Stimulated activated CD8-positive, alpha-beta memory T cell treated with anti-CD3 and anti-CD28 coated beads, Interleukin-15, amount 100 ng/mL, for 1 hour (primary cell): ENCODE measurements at places on chromosomes 7 and 10.

DNA sequence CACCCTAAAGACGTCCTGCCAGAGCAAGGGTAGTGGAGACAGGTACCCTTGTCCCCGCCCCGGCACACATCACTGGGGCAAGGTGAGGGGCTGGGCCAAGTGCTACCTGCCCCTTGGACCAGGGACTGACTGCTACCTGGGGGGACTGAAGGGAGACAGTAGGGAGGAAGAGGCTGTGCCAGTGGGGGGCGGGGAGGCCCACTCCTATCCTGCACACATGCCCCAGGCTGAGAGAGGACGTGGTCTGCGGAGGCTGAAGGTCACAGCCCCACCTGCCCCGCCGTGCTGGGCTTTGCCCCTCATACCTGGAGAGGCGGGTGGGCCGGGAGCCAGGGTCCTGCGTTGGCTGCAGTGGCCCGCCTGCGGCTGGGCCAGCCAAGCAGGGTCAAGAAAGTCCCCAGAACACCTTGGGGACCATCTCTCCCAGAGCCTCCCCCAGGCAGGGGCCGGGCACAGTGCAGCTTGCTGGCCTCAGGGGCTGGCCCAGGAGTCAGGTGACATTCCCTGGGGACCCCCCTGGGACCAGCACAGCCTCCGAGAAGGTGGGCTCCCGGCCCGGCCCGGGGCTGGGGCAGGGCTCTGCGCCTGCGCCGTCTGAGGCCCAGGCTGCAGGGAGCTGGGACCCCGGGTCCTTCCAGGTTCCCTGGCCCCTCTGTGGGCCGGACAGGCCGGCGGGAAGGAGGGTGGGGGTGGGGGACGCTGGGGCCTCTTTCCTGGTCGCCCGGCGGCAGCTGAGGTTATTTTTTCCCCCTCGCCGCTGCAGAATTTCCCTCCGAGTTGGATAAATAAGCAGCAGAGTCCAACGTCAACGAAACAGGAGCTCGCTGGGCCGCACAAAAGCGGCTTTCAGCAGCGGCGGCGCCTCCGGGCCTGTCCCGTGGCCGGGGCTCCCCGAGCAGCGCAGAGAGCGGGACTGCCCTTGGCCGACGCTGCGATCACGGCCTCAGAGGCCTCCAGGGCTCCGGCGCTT lies 9.8 kb upstream of the FZD9 start:
- DNase-seq, result no peak

- no peak for DNase-seq
Measured at GRCh38 chr10:79563426-79563825, 3.2 kb upstream of the SFTPA2 start.

- DNase-seq, result no peak
Measured at GRCh38 chr10:132893090-132893489, 49.3 kb downstream of the CFAP46 start.

DNA sequence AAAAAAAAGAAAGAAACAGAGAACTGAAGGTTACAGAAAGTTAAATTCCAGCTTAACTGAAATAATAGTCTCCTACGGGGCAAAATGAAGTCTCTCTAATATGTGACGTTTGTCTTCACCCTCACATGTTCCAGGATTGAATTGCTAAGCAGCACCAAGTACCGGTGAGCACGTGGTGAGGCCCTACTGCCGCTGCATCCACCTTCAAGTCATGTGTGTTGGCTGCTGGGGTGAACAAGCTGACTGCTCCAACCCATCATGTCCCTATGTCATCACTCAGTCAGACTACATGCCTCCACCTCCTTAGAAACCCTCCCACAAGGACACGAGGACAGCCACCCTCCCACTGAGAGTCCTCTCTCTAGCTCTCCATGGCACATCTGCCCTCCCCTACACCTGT lies 35.4 kb upstream of the NPFFR1 start:
- no peak for DNase-seq

GRCh38 chr10:61855771-61856170 lies 45.7 kb upstream of the ARID5B start:
- no peak for DNase-seq

GRCh38 chr10:132657127-132657706 lies 119.6 kb downstream of the INPP5A start:
- no peak for DNase-seq

GRCh38 chr10:113765910-113766309 lies 14.4 kb downstream of the PLEKHS1 start:
- DNase-seq, result no peak

- DNase-seq, result no peak
Measured at GRCh38 chr10:13984647-13985155, 346.0 kb downstream of the FRMD4A start.

- DNase-seq, result no peak
Measured at GRCh38 chr10:27698961-27699360, 46.7 kb downstream of the MKX start.

GRCh38 chr10:1381339-1381738 lies 325.2 kb downstream of the WDR37 start:
- DNase-seq, result no peak

DNA sequence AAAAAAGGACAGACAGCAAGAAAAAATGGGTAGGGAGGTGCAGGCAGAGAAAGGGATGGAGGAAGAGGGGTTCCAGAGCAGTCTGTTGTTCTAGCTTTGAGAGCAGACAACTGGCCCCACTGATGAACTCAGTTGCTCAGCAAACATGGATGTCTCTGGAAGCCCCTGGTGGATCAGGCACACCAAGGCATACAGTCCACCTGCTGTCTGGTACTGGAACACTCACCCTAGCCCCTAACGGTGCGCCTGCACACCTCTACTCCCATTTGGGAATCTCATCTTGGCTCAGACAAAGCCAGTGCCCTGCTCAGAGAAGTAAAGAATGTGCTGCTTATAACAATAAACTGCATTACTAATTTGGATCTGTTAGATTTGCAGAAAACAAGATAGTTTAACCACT lies 7.7 kb downstream of the MACROH2A2 start:
- DNase-seq, result no peak

- no peak for DNase-seq
Measured at GRCh38 chr7:131071786-131072504, 255.7 kb upstream of the MKLN1 start.

DNA sequence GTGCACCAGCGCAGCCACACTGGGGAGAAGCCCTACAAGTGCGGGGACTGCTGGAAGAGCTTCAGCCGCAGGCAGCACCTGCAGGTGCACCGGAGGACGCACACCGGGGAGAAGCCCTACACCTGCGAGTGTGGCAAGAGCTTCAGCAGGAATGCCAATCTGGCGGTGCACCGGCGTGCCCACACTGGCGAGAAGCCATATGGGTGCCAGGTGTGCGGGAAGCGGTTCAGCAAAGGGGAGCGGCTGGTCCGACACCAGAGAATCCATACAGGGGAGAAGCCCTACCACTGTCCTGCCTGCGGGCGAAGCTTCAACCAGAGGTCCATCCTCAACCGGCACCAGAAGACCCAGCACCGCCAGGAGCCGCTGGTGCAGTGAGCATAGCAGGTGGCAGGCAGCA lies 12.9 kb downstream of the ZSCAN25 start:
- no peak for DNase-seq

DNA sequence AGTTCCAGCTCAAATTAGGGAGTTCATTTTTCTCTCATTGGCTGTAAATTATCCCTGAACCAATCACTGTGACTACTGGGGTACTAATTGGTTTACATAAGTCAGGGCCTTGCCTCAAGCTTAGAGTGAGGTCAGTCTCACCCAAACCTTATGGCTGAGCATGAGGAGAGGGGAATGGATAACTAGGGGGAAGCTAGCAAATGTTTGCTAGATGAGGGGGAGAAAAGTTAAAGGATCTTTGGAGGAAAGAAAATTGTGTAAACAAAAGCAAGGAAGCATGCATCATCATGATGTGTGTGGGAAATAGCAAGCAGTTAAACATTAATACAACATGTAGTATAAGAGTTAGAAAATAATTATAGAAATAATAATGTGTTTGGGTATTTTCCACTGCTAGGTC lies 121.9 kb downstream of the BBS9 start:
- DNase-seq, result no peak

DNA sequence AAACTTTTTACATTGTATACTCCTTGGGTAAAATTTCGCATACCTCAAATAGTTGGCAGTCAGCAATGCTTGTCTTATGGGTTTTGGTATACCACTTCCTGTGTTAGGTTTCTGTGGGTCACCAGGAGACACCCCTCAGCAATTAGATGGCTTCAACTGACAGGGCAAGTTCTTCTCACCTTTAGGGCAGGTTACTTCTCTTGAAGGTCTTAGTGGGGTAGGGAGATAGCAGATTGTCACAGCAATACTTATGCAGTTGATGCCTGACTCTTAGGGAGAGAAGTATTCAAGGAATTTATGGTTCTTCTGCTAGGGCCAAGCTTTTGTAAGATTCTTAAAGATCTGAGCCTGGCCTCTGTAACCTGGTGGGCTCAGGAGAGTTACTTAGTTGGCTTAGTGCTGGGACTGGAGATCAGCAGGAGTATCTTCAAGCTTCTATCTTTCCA lies 42.9 kb downstream of the MKLN1 start:
- DNase-seq, result no peak

GRCh38 chr7:8214244-8214824 lies 47.6 kb downstream of the ICA1 start:
- DNase-seq, result no peak

DNA sequence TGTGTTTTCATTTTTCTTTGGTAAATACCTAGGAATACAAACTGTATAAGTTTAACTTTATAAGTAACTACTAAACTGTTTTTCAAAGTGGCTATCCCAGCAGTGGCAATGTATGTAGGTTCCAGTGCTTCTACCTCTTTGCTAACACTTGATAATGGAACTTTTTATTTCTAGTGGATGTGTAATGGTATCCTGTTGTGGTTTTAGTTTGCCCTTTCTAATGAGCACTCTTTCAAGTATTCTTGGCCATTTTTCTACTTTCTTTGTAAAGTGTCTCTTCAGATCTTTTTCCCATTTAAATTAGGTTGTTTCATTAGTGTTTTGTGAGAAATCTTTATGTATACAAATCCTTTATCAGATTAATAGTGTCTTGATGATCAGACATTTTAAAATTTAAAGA lies 4.6 kb downstream of the KIF20B start:
- DNase-seq, result no peak

- no peak for DNase-seq
Measured at GRCh38 chr10:16792675-16793074, 24.5 kb downstream of the RSU1 start.

GRCh38 chr7:50842041-50842440 lies 59.3 kb upstream of the GRB10 start:
- no peak for DNase-seq

DNA sequence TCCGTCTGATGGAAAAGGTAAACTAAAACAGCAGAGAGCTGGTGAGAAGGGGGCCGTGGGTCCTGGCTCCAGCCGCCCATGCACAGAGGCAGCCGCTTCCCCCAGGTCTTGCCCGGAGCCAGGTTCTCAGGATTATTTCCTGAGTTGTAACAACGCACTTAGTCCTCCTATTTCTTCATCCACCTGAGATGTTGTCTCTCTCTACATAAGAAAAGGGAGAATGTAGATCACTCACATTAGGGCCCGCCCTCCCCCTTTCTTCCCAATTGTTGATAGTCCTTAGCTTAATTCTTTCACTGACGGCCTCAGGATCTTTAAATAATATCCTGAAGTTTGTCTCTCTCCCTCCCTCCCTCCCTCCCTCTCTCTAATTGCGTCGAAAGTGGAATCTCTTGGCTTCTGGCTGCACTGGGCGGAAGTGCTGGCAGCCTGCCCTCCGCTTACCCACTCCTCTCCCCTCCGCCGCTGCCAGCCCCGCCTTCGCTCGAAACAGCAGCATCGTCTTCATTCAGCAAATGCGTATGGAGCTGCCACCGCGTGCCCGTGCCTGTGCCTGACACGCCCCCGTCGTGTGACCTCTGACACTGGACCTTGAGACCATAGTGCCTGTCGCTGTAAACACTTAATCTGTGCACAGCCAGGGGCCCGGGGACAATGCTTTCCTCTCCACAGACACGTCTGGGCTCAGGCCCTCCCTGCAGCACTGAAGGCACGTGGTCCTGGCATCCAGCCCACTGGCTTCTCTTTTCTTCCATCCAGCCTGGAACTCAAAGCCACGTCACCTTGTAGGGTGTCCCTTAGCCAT lies 174.5 kb upstream of the PPP2R2D start:
- no peak for DNase-seq

DNA sequence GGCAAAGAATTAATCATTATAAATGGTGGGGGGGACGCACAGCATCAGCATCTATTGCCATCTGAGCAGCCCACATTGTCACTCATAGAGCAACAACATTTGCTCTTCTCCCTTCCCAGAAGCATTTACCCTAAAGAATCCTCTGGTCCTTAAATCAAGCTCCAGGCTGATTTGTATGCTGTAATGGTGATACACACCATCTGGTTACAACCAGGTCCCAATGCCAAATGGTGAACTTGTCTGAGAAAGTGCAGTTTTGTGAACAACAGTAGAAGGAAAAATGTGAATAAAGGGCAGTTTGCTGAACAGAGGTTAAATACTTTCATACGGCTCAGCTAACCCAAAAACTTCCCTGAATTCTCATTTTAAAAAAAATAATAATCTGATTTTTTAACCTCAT lies 38.8 kb upstream of the TCF7L2 start:
- DNase-seq, result no peak

- no peak for DNase-seq
Measured at GRCh38 chr7:370259-370625, 80.3 kb downstream of the FOXL3 start.

GRCh38 chr10:93461807-93462178 lies 20.3 kb downstream of the MYOF start:
- no peak for DNase-seq

DNA sequence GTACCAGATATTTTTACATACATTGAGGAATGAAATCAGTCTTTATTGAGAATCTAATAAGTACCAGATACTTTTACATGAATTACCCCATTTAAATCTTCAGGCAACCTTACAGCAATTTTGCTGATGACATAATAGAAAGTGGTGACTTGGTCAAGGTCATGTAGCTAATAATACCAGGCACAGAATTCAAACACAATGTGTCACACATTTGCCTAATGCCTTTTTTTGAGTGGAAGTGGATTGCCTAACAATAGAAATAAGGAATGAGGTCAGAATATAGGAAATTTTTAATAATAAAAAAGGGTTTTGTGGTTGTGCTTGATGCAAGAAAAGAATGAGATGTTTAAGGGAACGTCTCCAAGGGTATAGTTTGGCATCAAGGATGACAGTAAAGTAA lies 466.6 kb upstream of the IGFBP3 start:
- no peak for DNase-seq

DNA sequence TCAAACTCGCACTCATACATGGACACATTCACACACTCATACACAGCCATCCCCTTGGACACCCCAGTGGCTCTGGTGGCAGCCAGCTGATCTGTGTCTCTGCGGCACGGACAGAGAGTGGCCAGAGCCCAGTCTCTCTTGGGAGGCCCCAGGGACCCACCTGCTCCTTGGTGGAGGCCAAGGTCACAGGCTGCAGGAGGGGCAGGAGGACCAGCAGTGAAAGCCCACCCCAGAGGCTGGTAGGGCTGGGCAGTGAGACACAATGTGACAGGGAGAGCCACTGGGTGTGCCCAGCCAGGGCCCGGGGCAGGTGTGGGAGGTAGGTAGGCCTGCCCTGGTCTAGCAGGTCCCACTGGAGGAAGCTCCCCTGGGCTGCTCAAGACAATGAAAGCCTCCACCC lies 18.5 kb downstream of the SHH start:
- no peak for DNase-seq

GRCh38 chr10:119541046-119541445 lies 1.5 kb downstream of the RGS10 start:
- DNase-seq, result no peak
